ENCODE measurements at places on chromosomes 1 and 21. TPM values are rescaled to one million over a fixed set of nuclear protein-coding genes. Genes with fewer than 3 reads are reported as not detected.
A peak's percentile ranks its signal among the peaks of the same experiment; 100 is the strongest.

Gene SLC2A5
- 9.0 TPM for polyA plus RNA-seq

Gene OPTC
- polyA plus RNA-seq, result not detected

Gene AGBL4
- polyA plus RNA-seq, result 1.5 TPM

Gene HSPB7
- 17.0 TPM for polyA plus RNA-seq

DNA sequence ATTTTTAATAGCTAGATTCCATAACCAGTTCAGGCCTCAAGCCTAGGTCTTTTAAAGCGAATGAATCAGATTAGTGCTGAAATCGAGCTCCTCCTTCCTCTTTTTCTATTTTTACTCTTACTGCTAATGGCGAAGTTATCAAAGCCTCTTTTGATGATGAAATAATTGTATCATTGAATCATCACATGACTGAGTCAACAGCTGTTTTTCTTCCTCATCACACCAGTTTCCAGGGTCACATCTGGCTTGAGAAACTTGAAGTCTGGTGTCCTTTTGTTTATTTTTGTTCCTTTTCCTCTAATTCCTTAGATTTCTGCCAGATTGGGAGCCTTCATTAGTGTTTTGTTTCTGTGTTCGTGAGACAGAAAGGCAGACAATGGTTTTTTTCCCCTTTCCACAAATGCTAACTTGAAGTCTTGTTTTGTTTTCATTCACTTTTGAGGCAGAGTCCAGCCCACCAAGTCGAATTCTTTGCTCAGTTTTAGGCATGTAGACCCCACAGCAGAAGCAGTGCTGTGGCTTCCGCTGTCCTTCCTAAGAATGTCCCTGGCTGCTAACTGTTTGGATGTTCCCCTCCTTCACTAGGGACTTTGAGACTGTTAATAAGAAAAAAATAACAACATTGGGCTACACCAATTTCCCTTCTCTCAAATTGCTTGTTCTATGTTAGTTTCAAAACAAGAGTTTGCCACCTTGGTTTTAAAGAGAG lies 51.9 kb upstream of the FMOD start:
- peak; percentile 22 for DNase-seq
